Endothelial cell of umbilical vein (primary cell): ENCODE measurements at places on chromosomes 2 and 18. TPM values are rescaled to one million over a fixed set of nuclear protein-coding genes. Genes with fewer than 3 reads are reported as not detected.

DNA sequence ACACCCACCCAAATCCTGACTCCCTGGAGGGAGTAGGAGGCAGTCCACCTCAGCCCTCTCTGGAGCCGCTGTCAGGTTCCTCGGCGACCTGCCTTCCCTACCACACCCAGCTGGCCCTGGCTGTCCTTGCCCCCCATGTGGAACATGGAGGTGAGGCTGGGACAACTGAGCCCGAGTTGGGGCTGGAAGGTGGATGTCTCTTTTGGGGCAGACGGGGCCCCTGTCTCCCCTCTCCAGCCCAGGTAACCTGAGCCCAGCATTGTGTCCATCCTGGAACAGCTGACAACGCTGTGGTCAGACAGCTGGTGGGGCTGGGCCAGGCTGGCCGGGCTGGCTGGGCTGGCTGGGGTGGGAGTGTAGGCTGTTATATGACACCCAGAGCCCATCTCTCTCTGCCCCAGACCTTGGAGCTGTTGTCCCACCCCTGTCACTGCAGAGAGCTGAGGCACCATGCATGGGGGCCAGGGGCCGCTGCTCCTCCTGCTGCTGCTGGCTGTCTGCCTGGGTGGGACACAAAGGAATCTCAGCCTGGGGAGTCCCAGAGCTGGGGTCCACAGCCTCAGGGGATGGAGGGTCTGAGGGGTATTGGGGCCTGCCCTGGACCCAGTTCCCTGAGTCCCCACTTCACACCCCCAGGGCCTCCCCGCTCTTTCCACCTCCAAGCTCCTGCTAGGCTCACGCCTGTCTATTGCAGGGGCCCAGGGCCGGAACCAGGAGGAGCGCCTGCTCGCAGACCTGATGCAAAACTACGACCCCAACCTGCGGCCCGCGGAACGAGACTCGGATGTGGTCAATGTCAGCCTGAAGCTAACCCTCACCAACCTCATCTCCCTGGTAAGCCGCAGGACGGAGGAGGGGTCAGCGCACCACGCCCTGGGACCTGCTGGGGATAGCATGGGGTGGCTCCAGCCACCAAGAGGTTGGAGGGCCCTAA is at the start of gene CHRNG:
TSS of gene CHRNG (plus strand) at position 395 of the 934 bp plus-strand sequence. CDS start at position 451, 56 bp downstream.
- no peak for DNase-seq
- no peak within 1 kb of the TSS for H3K4me3 ChIP-seq
- H3K27ac ChIP-seq = no peak within 1 kb of the TSS
- no peaks in the 10 kb centered on the region for H3K36me3 ChIP-seq

DNA sequence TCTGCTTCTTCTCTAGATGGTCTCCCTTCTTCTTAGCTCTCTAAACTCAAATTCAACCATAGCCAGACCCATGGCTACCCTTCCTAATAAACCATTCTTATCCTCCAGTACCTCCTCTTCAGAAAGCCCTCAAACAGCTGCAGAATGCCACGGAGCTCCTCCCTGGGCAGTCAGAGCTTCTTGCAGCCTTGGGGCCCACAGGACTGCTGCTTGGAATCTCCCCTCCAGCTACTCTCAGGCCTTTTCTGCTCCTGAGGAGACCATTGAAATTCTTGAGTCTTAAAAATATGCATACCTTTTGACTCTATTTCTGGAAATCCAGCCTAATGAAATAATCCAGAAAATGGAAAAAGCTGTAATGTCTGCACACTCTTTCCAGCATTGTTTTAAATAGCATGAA is 30.7 kb downstream of the EFR3B start:
- H3K4me3 ChIP-seq = no peak overlapping the region
- H3K27ac ChIP-seq = no peak overlapping the region
- no peak for DNase-seq
- H3K36me3 ChIP-seq = no peaks in the 10 kb centered on the region
- no peaks in the 10 kb centered on the region for H3K4me1 ChIP-seq
- peaks cover 4% of the 10 kb centered on the region for H3K27me3 ChIP-seq

- no peaks in the 10 kb centered on the region for H3K36me3 ChIP-seq
- H3K27me3 ChIP-seq = no peaks in the 10 kb centered on the region
- DNase-seq = no peak
- H3K4me1 ChIP-seq = no peaks in the 10 kb centered on the region
Measured at GRCh38 chr2:191253476-191253875, 8.3 kb downstream of the MYO1B start.

Gene CD8B2
- not detected in 2 replicates for total RNA-seq

- no peaks in the 10 kb centered on the region for H3K27me3 ChIP-seq
- H3K36me3 ChIP-seq = no peaks in the 10 kb centered on the region
- H3K27ac ChIP-seq = no peak overlapping the region
- DNase-seq = no peak
- peaks cover 17% of the 10 kb centered on the region for H3K4me1 ChIP-seq
Measured at GRCh38 chr2:39524756-39525635, 87.9 kb upstream of the MAP4K3 start.

DNA sequence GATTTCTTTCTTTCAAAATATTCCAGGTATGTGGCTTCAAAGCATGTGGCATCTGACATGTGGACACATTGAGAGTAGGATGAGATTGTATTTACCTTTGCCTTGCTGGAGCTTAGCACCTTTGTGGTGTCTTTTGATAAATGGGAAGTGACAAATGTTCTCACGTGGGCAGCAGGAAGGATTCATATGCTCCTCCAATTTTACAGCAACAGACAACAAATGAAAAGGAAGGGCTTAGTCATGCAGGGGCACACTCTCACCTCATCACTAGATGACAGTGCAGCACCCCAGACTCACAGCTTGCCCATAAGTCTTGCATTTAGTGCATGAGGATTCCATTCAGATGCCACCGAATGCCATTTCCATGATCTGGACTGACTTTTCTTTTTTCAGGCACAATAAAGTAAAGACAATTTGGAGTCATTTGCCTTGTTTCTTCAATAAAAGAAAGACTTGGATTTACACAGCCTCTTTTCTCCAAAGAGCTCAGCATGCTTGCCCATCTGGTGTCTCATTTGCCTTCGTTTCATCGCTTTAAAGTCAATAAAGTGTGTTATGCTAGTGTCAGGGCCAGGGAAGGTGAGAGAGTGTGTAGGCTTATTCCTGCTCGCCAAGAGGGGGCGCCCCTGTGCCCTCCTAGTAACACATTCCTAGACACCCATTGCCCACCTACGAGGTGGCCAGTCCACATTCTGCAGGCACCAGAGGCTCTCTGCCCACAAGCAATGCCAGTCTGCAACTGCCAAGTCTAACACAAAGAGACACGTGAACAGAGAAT is 39.6 kb upstream of the DAPL1 start:
- no peak overlapping the region for H3K27ac ChIP-seq
- H3K36me3 ChIP-seq = no peaks in the 10 kb centered on the region
- H3K4me3 ChIP-seq = no peak overlapping the region
- H3K4me1 ChIP-seq = no peaks in the 10 kb centered on the region
- peak; percentile 6 for DNase-seq

Gene LCT
- total RNA-seq = 0.07 TPM in 1 of 2 replicates, not detected in the other

Gene UGT1A10
- not detected in 2 replicates for total RNA-seq

Gene CHST10
- 12.3 and 13.1 TPM in 2 replicates for total RNA-seq

GRCh38 chr2:60516383-60516811 is 37.1 kb downstream of the BCL11A start:
- no peak overlapping the region for H3K27ac ChIP-seq
- no peaks in the 10 kb centered on the region for H3K36me3 ChIP-seq
- H3K4me1 ChIP-seq = no peaks in the 10 kb centered on the region
- H3K27me3 ChIP-seq = no peaks in the 10 kb centered on the region
- H3K4me3 ChIP-seq = no peak overlapping the region

- no peak overlapping the region for H3K27ac ChIP-seq
- H3K4me1 ChIP-seq = peaks cover 11% of the 10 kb centered on the region
- no peak overlapping the region for H3K4me3 ChIP-seq
- DNase-seq = peak; percentile 66
- no peaks in the 10 kb centered on the region for H3K36me3 ChIP-seq
- no peaks in the 10 kb centered on the region for H3K27me3 ChIP-seq
Measured at GRCh38 chr2:187198136-187198535, 249.9 kb downstream of the CALCRL start.

Gene C2orf72
- 0.11 TPM in 1 of 2 replicates, not detected in the other for total RNA-seq

- H3K4me3 ChIP-seq = no peak overlapping the region
- H3K36me3 ChIP-seq = no peaks in the 10 kb centered on the region
- H3K27me3 ChIP-seq = no peaks in the 10 kb centered on the region
- no peak for DNase-seq
Measured at GRCh38 chr2:220163486-220163885, 536.1 kb downstream of the SLC4A3 start.

GRCh38 chr2:219562049-219563020 is 9.0 kb downstream of the OBSL1 start:
- no peaks in the 10 kb centered on the region for H3K36me3 ChIP-seq
- DNase-seq = no peak
- H3K27me3 ChIP-seq = no peaks in the 10 kb centered on the region
- H3K4me1 ChIP-seq = no peaks in the 10 kb centered on the region

Gene HOXD12
- total RNA-seq = not detected in 2 replicates

- no peaks in the 10 kb centered on the region for H3K27me3 ChIP-seq
- DNase-seq = peak; percentile 18
- peak overlapping the region; percentile 16 for H3K27ac ChIP-seq
- peaks cover 8% of the 10 kb centered on the region for H3K36me3 ChIP-seq
- H3K4me3 ChIP-seq = no peak overlapping the region
- H3K4me1 ChIP-seq = peaks cover 73% of the 10 kb centered on the region
Measured at GRCh38 chr2:36361396-36361795, 5.8 kb downstream of the CRIM1 start.

DNA sequence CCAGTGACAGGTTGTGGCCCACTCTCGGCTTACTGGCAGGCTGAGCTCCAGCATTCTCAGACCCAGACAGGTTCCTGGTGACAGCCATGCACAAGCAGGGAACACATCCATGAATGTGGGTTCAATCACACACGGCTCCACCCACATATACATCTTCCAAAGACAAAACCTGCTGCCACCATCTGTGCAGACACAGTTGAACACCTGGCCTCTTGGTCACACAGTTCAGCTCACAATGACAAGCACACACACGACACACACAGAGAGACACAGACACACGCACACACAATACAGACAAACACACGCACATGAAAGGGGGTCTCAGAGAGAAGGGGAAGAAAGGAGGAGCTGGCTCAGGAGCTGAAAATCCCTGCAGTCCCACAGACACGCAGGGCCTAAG is 32.1 kb upstream of the PTMA start:
- no peak for DNase-seq
- no peak overlapping the region for H3K4me3 ChIP-seq
- no peak overlapping the region for H3K27ac ChIP-seq
- peaks cover 9% of the 10 kb centered on the region for H3K4me1 ChIP-seq
- no peaks in the 10 kb centered on the region for H3K27me3 ChIP-seq

DNA sequence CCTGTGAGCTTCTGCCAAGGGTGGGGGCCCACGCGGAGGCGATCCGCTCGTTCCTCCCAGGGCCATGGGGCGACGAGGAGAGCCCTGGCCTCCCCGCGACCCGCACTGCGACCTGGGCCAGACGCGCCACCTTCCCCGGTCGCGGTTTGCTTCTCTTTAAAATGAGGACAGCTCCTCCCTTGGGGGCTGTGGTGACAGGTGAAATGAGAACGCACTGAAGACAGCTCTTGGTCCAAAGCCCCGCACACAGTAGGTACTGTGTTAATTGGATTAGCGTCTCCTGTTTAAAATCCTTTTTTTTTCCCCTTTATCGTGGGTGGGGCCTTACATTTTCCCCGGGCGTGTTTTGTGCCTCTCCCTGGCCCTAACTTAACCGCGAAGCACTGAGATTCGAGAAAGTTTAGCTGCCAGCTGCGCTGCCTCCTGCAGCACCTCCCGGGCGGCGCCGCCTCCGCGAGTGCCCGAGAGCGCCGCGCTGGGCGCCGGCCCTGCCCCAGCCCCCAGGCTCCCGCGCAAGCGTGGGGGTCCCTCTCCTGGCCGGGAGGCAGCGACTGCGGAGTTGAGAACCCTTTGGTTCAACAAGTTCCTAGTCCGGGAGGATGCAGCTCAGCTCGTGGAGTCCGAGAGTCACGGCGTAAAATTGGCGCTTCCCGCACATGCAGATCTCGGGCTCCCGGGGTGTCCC is 1.1 kb downstream of the HPCAL1 start:
- H3K36me3 ChIP-seq = no peaks in the 10 kb centered on the region
- peaks cover 12% of the 10 kb centered on the region for H3K4me1 ChIP-seq
- H3K27ac ChIP-seq = no peak overlapping the region
- H3K27me3 ChIP-seq = no peaks in the 10 kb centered on the region
- peak overlapping the region; percentile 72 for H3K4me3 ChIP-seq
- DNase-seq = peak; percentile 63

- H3K36me3 ChIP-seq = no peaks in the 10 kb centered on the region
- H3K27me3 ChIP-seq = no peaks in the 10 kb centered on the region
- peaks cover 68% of the 10 kb centered on the region for H3K4me1 ChIP-seq
- H3K4me3 ChIP-seq = no peak overlapping the region
Measured at GRCh38 chr18:23307567-23308295, 145.4 kb upstream of the RIOK3 start.

DNA sequence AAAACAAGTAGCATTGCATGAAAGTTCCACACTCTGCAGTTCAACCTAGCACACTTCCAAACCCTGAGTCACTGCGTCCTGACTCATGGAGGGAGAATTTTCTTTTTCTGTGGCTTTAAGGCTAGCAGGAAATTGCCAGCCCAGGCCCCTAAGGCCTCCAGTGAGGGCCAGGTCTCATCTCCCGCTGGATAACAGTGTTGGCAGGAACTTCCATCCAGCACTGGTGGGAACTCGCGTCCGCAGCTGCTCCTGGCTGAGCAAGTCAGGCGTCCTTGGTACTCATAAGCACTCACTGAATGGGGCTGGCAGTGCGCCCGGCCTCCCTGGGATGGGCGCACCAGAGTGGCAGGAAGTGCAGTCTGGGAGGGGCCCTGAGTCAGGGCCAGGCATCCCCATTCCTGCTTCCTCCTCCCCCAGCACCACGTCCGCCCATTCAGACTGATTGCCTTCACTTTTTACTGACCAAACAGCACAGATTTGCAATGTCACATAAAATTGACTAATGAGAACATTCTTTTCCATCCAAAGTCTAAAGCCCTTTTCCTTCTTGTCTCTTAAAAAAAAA is 14.3 kb downstream of the MALL start:
- no peaks in the 10 kb centered on the region for H3K27me3 ChIP-seq
- peak overlapping the region; percentile 98 for H3K27ac ChIP-seq
- H3K36me3 ChIP-seq = peaks cover 6% of the 10 kb centered on the region
- H3K4me1 ChIP-seq = peaks cover 69% of the 10 kb centered on the region

Gene PTMA
- 1,418 and 1,488 TPM in 2 replicates for total RNA-seq

GRCh38 chr2:127313406-127313805 is 19.5 kb upstream of the ERCC3 start:
- H3K36me3 ChIP-seq = peaks cover 13% of the 10 kb centered on the region
- no peak for DNase-seq
- H3K4me3 ChIP-seq = no peak overlapping the region
- H3K27me3 ChIP-seq = no peaks in the 10 kb centered on the region
- no peaks in the 10 kb centered on the region for H3K4me1 ChIP-seq
- no peak overlapping the region for H3K27ac ChIP-seq

- no peak for DNase-seq
- H3K4me3 ChIP-seq = no peak overlapping the region
- no peak overlapping the region for H3K27ac ChIP-seq
- no peaks in the 10 kb centered on the region for H3K27me3 ChIP-seq
- H3K4me1 ChIP-seq = no peaks in the 10 kb centered on the region
- no peaks in the 10 kb centered on the region for H3K36me3 ChIP-seq
Measured at GRCh38 chr18:74905247-74905646, 303.7 kb downstream of the PTGR3 start.

Gene APLF
- 2.3 and 2.4 TPM in 2 replicates for total RNA-seq
